ENCODE measurements at places on chromosomes 16 and 17.

DNA sequence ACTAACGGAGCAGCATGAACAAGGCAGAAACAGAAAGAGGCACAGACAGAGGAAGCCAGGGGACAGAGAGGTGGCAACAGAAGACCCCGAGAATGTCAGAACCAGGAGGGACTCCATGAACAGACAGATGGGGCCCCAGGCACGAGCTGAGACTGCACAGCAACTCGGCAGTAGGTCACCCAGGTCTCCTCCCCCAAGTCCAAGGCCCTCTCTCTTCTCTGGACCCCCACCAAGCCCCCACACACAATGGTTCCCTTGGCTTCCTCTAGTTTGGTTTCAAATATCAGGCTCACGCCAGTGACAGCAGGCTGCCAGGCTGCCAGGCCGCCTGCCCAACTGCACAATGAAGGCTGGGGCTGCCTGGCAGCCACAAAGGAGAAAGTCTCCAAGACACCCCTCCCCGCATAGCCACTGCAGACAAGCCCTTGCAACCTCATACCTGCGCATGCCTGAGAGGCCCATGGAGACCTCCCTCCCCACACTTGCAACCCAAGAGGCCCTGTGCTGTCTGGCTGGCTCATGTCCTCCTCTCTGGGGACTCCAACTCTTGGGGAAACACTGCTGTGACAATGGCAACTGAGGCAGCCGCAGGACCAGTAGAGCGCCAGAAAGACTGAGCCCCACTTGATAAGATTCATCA is 54.8 kb downstream of the PIMREG start:
- DNase-seq, result no peak

GRCh38 chr17:1087381-1088241 is 90.7 kb downstream of the TIMM22 start:
- peak; percentile 43 for DNase-seq

- DNase-seq, result peak; percentile 30
Measured at GRCh38 chr16:75550211-75550662, 5.8 kb downstream of the TMEM231 start.

DNA sequence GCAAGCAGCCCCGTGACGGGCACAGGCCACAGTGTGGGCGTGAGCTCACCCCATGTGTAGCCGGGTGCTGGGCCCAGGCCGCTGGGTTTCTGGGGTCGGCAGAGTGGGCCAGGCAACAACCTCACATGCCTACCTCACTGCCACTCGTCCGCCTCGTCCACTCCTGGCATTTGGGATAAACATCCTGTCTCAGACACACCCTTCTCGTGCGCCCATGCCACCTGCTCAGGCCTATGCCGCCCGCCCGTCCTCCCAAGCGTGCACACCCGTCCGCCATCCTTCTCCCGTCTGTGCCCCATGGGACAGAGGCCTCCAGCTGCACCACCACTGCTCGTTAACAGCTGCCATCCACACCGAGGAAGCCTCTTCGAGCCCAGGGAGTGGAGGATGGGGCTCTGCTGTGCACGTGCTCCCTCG is 64.3 kb downstream of the KLHDC4 start:
- no peak for DNase-seq

- no peak for DNase-seq
Measured at GRCh38 chr17:50618941-50619340, 15.7 kb upstream of the ABCC3 start.
